ENCODE measurements at places on chromosomes 12 and 14. TPM values are rescaled to one million over a fixed set of nuclear protein-coding genes. Genes with fewer than 3 reads are reported as not detected.

GRCh38 chr12:108980831-108981618 lies 39.8 kb downstream of the SVOP start:
- no peak for DNase-seq

- DNase-seq, result no peak
Observed at GRCh38 chr14:96217376-96217913, 12.8 kb downstream of the BDKRB2 start.

Gene PDZRN4
- not detected for total RNA-seq

GRCh38 chr12:62860501-62861411 lies 74.2 kb downstream of the PPM1H start:
- DNase-seq, result no peak

DNA sequence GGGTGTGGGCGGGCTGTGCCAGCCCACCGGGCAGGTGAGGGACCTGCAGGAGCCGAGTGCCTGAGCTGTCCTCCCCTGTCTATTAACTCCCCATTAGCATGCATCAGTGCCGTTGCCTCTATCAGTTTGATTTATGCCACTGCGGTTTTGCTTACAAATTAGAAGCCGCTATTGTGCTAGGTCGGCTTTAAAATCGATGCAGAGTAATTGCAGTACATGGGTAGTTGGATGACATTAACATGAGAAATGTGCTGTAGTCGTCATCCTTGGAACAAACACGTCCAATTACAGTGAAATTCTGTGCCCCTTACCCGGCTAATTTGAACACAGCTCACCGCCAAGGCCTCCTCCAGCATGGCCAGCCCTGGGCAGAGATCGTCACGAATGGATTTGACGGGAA lies 145.8 kb downstream of the TSPAN9 start:
- no peak for DNase-seq

GRCh38 chr12:50107416-50108268 lies 3.8 kb downstream of the GPD1 start:
- DNase-seq, result no peak

DNA sequence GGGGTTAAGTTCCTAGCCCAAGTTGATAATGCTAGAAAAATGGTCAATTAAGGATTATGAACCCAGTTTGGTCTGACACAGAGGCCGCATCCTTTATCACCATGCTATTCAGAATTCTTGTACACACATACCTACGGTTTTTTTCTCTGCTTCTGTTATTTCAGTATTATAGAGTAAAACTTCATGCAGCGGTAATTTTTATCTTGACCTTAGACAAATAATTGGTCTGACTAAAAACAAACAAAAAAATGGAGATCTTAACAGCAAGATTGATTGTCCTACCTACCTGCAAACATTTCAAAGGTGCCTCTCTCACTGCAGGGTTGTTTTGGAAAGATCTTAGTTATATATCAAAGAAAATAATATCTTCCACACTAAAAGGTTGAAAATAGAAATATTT lies 201.9 kb upstream of the PRICKLE1 start:
- no peak for DNase-seq

DNA sequence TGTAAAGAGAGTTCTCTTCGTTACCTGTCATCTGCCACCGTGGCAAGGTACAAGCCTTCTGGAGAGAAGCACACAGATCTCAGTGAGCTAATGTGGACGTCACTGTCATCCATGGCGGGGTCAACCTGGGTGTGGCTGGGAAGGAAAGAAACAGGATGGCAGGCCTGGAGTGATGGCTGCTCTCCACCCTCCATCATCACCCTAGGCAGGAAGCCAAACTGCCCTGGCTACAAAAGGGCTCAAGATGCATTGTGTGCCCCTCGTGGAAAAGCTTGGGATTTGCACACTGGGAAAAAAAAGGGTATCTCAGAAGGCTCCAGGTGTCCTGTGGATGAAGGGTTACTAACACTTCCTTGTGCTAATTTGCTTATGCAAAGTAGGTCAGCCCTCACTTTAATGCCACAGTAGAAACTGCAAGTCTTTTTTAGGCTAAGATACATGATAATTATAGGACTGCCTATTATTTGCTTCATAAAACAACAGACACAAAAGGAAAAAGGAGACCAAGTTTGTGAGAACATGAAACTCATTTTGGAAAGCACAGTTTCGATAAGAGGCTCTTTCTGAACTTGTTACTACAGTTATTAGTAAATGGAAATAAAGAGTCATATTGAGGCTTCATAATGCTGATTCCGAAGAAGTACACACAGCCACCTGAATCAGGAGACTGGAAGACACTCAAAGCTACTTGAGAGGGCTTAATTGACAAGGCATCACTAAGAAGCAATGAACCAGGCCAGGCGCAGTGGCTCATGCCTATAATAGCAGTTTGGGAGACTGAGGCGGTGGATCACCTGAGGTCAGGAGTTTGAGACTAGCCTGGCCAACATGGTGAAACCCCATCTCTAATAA lies 18.9 kb downstream of the RFC5 start:
- DNase-seq, result peak; percentile 60

DNA sequence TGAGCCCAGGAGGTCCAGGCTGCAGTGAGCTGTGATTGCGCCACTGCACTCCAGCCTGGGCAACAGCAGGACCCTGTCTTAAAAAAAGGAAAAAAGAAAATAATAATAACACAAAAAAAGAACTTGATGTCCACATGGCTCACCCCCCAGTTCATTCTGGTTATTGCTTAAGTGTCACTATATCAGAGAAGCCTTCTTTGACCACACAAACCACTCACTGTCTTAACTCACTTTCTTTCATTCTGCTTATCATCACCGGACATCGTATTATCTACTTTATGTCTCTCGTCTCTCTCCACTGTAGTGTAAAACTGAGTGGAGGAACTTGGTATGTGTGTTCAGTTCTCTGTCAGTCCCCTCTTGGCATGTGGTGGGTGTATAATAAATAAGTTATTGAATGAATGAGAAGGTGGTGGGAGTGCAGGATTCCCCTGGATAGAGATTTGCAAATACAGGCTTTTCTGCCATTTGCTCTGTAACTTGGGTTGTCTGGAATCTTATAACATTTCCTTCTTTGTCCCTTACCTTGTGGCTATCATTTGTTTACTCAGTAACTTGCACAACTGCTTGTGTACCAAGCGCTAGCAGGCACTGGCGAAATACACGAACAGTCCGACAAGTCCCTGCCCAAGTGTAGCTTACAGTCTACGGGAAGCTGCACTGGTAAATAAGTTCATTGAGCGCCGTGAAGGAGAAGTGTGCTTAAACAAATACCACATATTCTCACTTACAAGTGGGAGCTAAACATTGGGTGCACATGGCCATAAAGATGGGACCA lies 86.6 kb upstream of the TRAF3 start:
- DNase-seq, result no peak

DNA sequence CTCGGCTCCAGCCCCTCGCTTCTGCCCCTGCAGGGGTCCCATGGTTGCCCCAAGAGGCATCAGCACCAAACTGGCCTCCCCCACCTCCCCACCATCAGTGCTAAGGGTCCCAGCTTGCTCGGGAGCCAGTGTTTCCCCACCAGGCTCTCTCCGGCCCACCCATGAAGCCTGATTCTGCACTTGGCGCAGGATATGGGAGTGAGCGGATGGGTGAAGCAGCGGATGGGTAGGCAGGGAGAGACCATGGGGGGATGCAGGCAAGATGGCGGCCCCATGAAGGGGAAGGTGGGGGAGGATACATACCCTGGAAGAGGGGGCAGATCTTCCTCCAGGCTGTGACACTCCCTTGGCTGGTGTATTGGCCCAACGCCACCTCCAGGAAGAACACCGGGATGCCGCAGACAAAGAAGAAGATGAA lies 9.7 kb downstream of the SLC6A12 start:
- no peak for DNase-seq

Gene CLEC1A
- not detected for total RNA-seq

GRCh38 chr14:104657563-104658324 lies 31.7 kb upstream of the INF2 start:
- DNase-seq, result peak; percentile 54

- no peak for DNase-seq
Observed at GRCh38 chr14:89425931-89426330, 8.9 kb upstream of the FOXN3 start.

Measured in activated CD4-positive, alpha-beta T cell treated with anti-CD3 and anti-CD28 coated beads for 36 hours (primary cell).